Smooth muscle cell of the pulmonary artery (primary cell): ENCODE measurements at places on chromosomes 1 and 21. TPM values are rescaled to one million over a fixed set of nuclear protein-coding genes. Genes with fewer than 3 reads are reported as not detected.

The EGLN1 gene
- total RNA-seq = 83.2 and 97.5 TPM in 2 replicates

The OR2T2 gene
- not detected in 2 replicates for total RNA-seq

The GUCA2B gene
- total RNA-seq = not detected in 2 replicates

The RNF186 gene
- total RNA-seq = not detected in 2 replicates

The GSTM3 gene
- total RNA-seq = 27.5 and 30.3 TPM in 2 replicates

The RIIAD1 gene
- not detected in 2 replicates for total RNA-seq

The ALG6 gene
- total RNA-seq = 11.5 and 13.2 TPM in 2 replicates

The OR10Z1 gene
- not detected in 2 replicates for total RNA-seq

The PTBP2 gene
- 16.2 and 16.3 TPM in 2 replicates for total RNA-seq

The TRIM45 gene
- total RNA-seq = 1.9 and 3.3 TPM in 2 replicates

The CATSPERE gene
- 0.72 and 0.73 TPM in 2 replicates for total RNA-seq

The HES2 gene
- total RNA-seq = 0.26 and 0.59 TPM in 2 replicates

The C8A gene
- total RNA-seq = not detected in 2 replicates

The GBP2 gene
- total RNA-seq = 24.2 and 44.6 TPM in 2 replicates

The IRF6 gene
- 2.7 and 4.1 TPM in 2 replicates for total RNA-seq

The VWA5B1 gene
- total RNA-seq = not detected in 2 replicates

The TUFT1 gene
- total RNA-seq = 3.5 and 10.5 TPM in 2 replicates

The CFAP141 gene
- total RNA-seq = not detected in 2 replicates
